Astrocyte (in vitro differentiated cells and primary cell): ENCODE measurements at places on chromosomes 7 and 10. TPM values are rescaled to one million over a fixed set of nuclear protein-coding genes. Genes with fewer than 3 reads are reported as not detected.
A peak's percentile ranks its signal among the peaks of the same experiment; 100 is the strongest.

- peaks cover 15% of the 10 kb centered on the region for H3K4me1 ChIP-seq
- no peaks in the 10 kb centered on the region for H3K27me3 ChIP-seq
- H3K27ac ChIP-seq: no peak overlapping the region
- no peak overlapping the region for H3K4me3 ChIP-seq
- no peak for DNase-seq
Measured at GRCh38 chr7:155303897-155304296, 6.2 kb downstream of the INSIG1 start.

DNA sequence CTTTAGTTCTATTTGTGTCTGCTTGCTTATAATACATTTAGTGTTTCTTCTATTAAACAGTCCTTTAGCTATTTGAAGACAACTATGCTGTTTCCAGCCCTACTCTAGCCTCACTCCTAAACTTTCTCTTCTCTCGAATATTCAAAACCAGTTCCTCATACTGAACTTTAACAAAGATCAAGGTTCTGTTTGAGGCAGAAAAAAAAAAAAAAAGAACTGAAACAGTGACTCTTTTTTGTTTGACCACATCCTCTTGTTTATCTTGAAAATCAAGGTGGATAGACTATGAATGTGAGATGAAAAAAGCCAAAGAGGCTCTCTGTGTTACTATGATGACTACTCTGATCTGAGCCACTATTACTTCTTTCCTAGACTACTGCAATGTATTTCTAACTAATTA, 154.3 kb downstream of the ZNF365 start:
- no peaks in the 10 kb centered on the region for H3K4me1 ChIP-seq
- no peak overlapping the region for H3K4me3 ChIP-seq

- H3K27me3 ChIP-seq: no peaks in the 10 kb centered on the region
- no peaks in the 10 kb centered on the region for H3K4me1 ChIP-seq
- DNase-seq: no peak
- H3K4me3 ChIP-seq: no peak overlapping the region
Measured at GRCh38 chr7:43604251-43604650, 21.3 kb downstream of the STK17A start.

DNA sequence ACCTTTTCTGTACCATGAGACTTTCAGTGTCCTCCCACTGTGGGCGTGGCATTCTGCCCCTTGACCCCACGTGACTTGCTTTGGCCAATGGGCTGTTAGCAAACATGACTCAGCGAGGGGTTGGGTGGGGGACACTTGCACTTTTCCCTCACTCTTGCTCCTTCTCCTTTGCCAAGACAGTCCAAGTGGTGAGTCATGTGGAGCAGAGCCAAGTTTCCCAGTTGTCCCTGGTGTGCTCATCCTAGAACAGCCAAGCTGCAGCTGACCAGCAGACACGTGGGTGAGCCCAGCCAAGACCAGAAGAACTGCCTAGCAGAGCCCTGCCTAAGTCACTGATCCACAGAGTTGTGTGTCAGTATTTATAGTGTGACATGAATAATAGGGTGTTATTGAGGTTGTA, 82.8 kb upstream of the CPXM2 start:
- H3K27ac ChIP-seq: no peak overlapping the region
- peak; percentile 36 for DNase-seq
- peaks cover 13% of the 10 kb centered on the region for H3K27me3 ChIP-seq
- no peak overlapping the region for H3K4me3 ChIP-seq
- no peaks in the 10 kb centered on the region for H3K36me3 ChIP-seq

DNA sequence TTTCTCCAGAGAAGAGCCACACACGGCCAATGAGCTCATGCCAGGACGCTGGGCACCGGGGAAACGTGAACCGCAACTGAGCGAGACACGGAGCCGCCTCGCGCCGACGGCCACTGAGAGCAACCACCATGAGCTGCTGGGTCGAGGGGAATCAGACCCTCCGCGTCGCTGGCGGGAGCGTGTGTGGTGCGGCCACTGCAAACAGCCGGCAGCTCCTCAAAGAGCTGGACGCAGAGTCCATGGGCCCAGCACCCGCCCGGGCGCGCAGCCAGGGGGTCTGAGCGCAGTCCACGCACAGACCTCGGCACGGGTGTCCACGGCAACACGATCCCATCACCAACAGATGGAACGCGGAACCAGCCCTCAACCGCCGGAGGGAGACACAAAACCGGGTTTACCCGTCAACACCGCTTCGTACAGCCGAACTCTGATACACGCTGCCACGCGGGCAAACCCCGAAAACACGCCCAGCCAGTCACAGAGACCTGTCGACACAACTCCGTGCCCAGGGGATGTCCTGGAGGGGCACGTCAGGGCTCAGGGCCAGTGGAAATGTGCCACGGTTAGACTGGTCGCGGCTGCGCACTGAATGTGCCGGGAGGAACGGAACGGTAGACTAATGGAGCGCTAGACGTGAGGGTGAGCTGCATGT, 147.1 kb downstream of the ELFN1 start:
- H3K27ac ChIP-seq: no peak overlapping the region
- H3K36me3 ChIP-seq: no peaks in the 10 kb centered on the region
- no peak for DNase-seq
- no peak overlapping the region for H3K4me3 ChIP-seq

SPAM1 gene
- total RNA-seq: not detected in 2 replicates
